Esophagus squamous epithelium (tissue), 5 donors: ENCODE measurements at places on chromosomes 4 and X. TPM values are rescaled to one million over a fixed set of nuclear protein-coding genes. Genes with fewer than 3 reads are reported as not detected.

Gene F8A3
- total RNA-seq, result 12.7 TPM

Gene RS1
- total RNA-seq, result not detected

Gene PPP4R3C
- not detected for total RNA-seq

Gene GRID2
- total RNA-seq, result not detected

Gene DSPP
- not detected for total RNA-seq

Gene HMGN5
- total RNA-seq, result 1.7 TPM

Gene OPN1MW3
- not detected for total RNA-seq

DNA sequence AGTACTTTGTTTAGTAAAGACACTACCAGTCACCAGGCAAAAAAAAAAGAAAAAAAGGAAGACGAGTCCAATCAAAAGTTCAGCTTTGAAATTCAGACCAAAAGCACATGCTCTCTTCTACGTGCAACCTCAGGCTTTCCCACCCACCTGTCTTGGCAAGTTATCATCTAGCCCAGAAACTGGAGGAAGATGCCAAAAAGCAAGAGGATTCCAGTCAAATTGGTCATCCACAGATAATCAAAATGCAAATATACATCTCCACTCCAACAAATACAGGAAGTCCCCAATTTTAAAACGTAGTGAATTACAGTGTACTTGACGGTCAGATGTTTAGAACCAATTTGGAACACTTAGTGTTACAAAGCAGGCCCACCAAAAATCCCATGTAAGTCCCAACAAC lies 96.5 kb downstream of the PALLD start:
- no peak overlapping the region for H3K4me3 ChIP-seq
- H3K27me3 ChIP-seq, result no peaks in the 10 kb centered on the region
- peaks cover 30% of the 10 kb centered on the region for H3K4me1 ChIP-seq

- no peaks in the 10 kb centered on the region for H3K27me3 ChIP-seq
- no peaks in the 10 kb centered on the region for H3K36me3 ChIP-seq
Measured at GRCh38 chrX:96436105-96436504, 248.5 kb upstream of the DIAPH2 start.

GRCh38 chr4:121824171-121824527 lies 466 bp upstream of the CCNA2 start:
- peaks cover 11% of the 10 kb centered on the region for H3K4me1 ChIP-seq
- no peaks in the 10 kb centered on the region for H3K27me3 ChIP-seq
- no peak for DNase-seq
- no peaks in the 10 kb centered on the region for H3K36me3 ChIP-seq
- peak overlapping the region; percentile 74 for H3K27ac ChIP-seq
- peak overlapping the region; percentile 72 for H3K4me3 ChIP-seq

GRCh38 chr4:31908261-31908660 lies 1188.1 kb downstream of the PCDH7 start:
- no peaks in the 10 kb centered on the region for H3K4me1 ChIP-seq
- no peaks in the 10 kb centered on the region for H3K36me3 ChIP-seq
- DNase-seq, result no peak
- no peaks in the 10 kb centered on the region for H3K27me3 ChIP-seq
- no peak overlapping the region for H3K4me3 ChIP-seq

DNA sequence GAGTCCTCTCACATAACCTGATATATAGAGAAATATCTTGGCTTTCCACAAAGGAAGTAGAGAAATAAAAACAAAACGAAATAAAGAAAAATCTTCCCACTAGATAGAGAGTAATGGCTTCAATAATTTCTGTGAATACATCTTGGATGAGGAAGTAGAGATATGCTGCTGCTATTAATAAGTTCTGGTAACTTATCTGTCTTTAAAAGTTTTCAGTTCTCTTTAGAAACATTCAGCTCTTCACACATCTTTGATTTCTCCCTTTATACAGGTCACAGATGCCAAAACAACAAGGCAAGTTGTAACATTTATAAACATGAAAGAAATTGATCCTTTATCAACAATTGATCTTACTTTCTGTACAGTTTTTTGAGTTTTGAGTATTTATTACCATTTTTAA lies 615.8 kb downstream of the TRAM1L1 start:
- no peak overlapping the region for H3K27ac ChIP-seq
- H3K4me3 ChIP-seq, result no peak overlapping the region
- no peak for DNase-seq
- H3K27me3 ChIP-seq, result no peaks in the 10 kb centered on the region
- no peaks in the 10 kb centered on the region for H3K36me3 ChIP-seq

GRCh38 chr4:62622089-62622488 lies 1422.0 kb downstream of the ADGRL3 start:
- H3K4me1 ChIP-seq, result no peaks in the 10 kb centered on the region
- H3K36me3 ChIP-seq, result no peaks in the 10 kb centered on the region
- no peak overlapping the region for H3K27ac ChIP-seq

GRCh38 chr4:108141213-108141950 lies 27.4 kb downstream of the LEF1 start:
- H3K4me3 ChIP-seq, result no peak overlapping the region
- DNase-seq, result no peak
- H3K27me3 ChIP-seq, result no peaks in the 10 kb centered on the region
- H3K27ac ChIP-seq, result no peak overlapping the region
- peaks cover under 1% of the 10 kb centered on the region for H3K4me1 ChIP-seq
- no peaks in the 10 kb centered on the region for H3K36me3 ChIP-seq

GRCh38 chr4:7158081-7158750 lies 34.1 kb upstream of the SORCS2 start:
- no peaks in the 10 kb centered on the region for H3K36me3 ChIP-seq
- H3K4me1 ChIP-seq, result peaks cover 12% of the 10 kb centered on the region
- H3K27me3 ChIP-seq, result no peaks in the 10 kb centered on the region
- DNase-seq, result no peak

DNA sequence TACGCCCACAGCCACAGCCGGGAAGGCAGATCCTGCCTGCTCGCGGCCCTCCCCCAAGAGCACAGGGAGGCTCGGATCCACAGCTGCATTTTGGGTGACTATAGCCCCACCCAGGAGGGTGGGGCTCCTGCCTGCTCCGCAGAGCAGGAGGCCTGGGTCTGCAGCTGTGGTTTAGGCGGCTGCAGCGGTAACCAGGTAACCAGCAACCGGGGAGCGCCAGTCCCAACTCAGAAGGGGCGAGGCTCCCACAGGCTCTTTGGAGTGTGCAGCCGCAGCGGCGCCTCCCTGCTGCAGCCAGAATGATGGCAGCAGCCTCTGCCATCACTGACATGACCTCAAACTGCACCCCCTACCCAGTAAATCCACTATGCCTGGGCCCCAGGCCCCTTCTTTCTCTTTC lies 148.0 kb upstream of the F9 start:
- no peaks in the 10 kb centered on the region for H3K27me3 ChIP-seq
- no peaks in the 10 kb centered on the region for H3K4me1 ChIP-seq
- DNase-seq, result no peak
- H3K27ac ChIP-seq, result no peak overlapping the region
- no peaks in the 10 kb centered on the region for H3K36me3 ChIP-seq

DNA sequence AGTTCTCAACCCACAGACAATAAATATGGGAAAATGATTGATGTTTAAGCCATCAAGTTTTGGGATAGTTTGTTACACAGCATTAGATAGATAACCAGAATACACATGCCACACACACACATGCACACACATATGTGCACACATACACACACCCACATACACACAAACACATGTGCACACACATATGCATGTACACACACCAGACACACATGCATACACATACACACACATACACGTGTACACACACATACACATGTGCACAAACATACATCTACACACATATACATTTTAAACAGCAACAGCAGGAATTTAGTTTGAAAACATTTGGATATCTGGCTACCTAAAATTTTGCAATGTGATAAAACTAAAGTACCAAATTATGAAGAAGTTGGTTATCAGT lies 42.7 kb upstream of the TMEM150C start:
- H3K4me1 ChIP-seq, result no peaks in the 10 kb centered on the region
- H3K27ac ChIP-seq, result no peak overlapping the region
- DNase-seq, result no peak
- no peak overlapping the region for H3K4me3 ChIP-seq

DNA sequence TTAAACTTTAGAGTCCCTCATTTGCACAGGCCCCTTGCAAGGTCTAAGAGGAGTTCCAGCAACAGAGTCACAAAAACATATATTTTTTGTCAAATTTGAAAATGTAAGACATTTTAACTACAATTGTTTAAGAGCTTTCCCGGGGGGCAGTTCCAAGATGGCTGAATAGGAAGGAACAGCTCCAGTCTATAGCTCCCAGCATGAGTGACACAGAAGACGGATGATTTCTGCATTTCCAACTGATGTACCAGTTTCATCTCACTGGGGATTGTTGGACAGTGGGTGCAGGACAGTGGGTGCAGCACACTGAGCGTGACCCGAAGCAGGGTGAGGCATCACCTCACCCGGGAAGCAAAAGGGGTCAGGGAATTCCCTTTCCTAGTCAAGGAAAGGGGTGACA lies 71.4 kb upstream of the NMU start:
- H3K27ac ChIP-seq, result no peak overlapping the region
- H3K4me1 ChIP-seq, result no peaks in the 10 kb centered on the region
- DNase-seq, result no peak
- H3K4me3 ChIP-seq, result no peak overlapping the region

- H3K27ac ChIP-seq, result no peak overlapping the region
- H3K4me3 ChIP-seq, result no peak overlapping the region
- DNase-seq, result no peak
- no peaks in the 10 kb centered on the region for H3K36me3 ChIP-seq
Measured at GRCh38 chr4:4202510-4202909, 24.2 kb downstream of the OTOP1 start.

DNA sequence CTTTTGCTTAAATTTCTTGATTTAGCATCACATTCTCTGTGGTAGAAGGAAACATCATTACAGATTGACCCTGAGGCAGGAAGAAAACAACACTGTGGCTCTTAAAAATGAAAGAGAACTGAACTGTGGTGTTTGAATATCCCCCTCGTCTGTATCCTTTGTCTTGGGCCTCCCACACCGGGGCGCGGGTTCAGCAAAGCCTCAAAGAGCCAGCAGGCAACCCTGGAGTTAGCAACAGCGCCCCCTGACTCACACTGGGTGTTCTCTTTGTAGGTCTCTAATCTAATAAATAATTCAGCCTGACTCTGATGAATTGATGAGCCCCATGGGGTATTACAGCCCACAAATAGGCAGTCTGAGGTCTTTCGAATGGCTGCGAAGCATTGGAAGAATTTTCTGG lies 46.1 kb upstream of the CTSO start:
- H3K27me3 ChIP-seq, result no peaks in the 10 kb centered on the region
- H3K4me1 ChIP-seq, result no peaks in the 10 kb centered on the region
- no peaks in the 10 kb centered on the region for H3K36me3 ChIP-seq
- H3K27ac ChIP-seq, result no peak overlapping the region

GRCh38 chr4:5750946-5751665 lies 40.1 kb downstream of the EVC start:
- H3K27ac ChIP-seq, result no peak overlapping the region
- no peak overlapping the region for H3K4me3 ChIP-seq
- DNase-seq, result no peak
- peaks cover 76% of the 10 kb centered on the region for H3K36me3 ChIP-seq
- H3K27me3 ChIP-seq, result no peaks in the 10 kb centered on the region
- H3K4me1 ChIP-seq, result peaks cover 12% of the 10 kb centered on the region

DNA sequence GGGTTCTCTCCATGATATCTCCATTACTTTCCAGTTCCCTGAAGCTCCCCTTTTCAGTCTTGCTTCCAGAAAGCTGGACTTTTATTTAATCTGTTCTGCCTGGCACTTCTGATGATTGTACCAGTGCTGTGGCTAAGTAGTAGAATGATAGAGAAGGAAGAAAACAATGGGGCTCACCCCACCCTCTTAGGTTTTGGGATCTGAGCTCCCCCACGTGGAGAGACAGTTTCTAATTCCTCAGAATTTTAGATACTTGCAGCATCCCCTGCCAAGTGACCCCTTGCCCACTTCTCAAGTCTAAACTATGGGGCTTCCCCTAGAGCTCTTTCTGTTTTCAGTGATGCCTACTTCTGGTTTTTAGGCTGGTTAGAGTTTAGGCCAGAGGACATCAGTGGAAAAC lies 73.9 kb downstream of the GC start:
- H3K27me3 ChIP-seq, result no peaks in the 10 kb centered on the region
- H3K36me3 ChIP-seq, result no peaks in the 10 kb centered on the region
- no peak for DNase-seq
- no peak overlapping the region for H3K4me3 ChIP-seq
- no peaks in the 10 kb centered on the region for H3K4me1 ChIP-seq

DNA sequence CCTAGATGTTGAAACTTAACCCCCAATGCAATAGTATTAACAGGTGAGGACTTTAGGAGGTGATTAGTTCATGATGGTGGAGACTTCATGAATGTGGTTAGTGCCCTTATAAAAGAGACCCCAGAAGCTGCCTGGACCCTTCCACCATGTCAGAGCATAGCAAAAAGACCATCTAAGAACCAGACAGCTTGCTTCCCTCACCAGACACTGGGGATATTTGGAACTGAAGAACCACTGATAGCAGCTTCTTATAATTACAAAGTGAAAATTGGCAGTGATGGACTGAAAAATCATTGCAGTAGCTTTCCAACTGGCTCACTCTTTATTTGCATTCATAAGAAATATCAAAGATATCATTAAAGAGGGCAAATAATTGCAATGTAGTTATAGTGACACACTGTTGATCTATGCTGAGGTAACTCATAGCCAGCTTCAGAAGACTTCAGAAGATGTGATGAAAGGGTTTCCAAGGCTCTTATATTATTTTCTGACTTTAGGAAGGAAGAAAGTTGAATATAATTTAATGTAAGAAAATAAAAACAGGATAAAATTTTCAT lies 5.8 kb downstream of the RASSF6 start:
- no peak overlapping the region for H3K27ac ChIP-seq
- no peak for DNase-seq
- H3K4me3 ChIP-seq, result no peak overlapping the region
- H3K4me1 ChIP-seq, result no peaks in the 10 kb centered on the region

GRCh38 chrX:39689376-39690104 lies 408.2 kb downstream of the BCOR start:
- peaks cover 4% of the 10 kb centered on the region for H3K4me1 ChIP-seq
- DNase-seq, result no peak
- H3K27me3 ChIP-seq, result no peaks in the 10 kb centered on the region
- H3K4me3 ChIP-seq, result peak overlapping the region; percentile 66
- H3K36me3 ChIP-seq, result no peaks in the 10 kb centered on the region
- H3K27ac ChIP-seq, result peak overlapping the region; percentile 46

GRCh38 chr4:6446538-6447451 lies 25.6 kb downstream of the PPP2R2C start:
- H3K36me3 ChIP-seq, result no peaks in the 10 kb centered on the region
- DNase-seq, result no peak
- peaks cover 39% of the 10 kb centered on the region for H3K27me3 ChIP-seq
- H3K4me1 ChIP-seq, result peaks cover 27% of the 10 kb centered on the region
- H3K4me3 ChIP-seq, result no peak overlapping the region

DNA sequence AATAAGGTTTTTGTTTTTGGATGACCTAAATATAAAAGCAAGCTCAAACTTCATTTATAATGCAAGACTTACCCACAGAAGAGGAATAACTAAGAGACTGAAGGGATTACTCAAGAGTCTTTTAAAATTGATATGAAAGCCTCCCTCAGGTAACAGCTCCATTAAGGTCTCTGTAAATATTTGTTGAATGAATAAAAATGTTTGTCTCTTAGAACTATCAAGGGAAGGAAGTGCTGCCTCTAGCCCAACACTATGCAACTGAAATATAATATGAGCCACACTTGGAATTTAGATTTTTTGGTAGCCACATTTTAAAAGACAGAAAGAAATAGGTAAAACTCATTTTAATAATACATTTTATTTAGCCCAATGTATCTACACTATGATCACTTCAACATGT lies 127.8 kb downstream of the SH3RF1 start:
- H3K36me3 ChIP-seq, result no peaks in the 10 kb centered on the region
- no peak overlapping the region for H3K27ac ChIP-seq
- no peaks in the 10 kb centered on the region for H3K27me3 ChIP-seq
- DNase-seq, result no peak
